ENCODE measurements at places on chromosomes 1 and 21.

DNA sequence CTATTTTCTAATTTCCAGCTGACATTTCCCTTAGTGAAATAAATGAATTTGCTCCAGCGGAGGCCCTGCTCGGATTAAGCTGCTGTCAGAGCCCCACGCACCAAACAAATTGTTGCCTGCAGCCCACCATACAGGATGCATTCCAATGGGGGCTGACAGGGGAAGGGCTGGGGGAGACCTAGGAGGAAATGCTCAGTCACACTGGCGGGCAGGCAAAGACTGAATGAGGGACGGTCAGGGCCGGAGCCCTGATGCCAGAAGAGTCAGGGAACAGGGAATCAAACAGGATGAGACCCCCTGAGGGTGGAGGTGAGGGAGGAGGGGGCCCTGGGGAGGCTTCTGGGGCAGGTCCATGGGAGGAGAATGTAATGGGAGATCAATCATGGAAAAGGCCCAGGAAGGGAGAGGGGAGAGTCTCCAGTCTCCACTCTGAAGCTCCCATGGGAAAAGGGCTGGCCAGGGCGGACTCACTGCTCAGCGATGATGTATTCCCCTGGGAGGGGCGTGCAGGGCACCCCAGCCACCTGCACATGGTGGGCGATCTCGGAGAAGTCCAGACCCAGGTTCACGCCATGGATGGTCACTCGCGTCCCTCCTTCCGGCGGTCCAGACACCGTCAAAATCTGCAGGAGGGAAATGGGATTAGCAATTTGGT lies 149.4 kb upstream of the CD34 start:
- no peak for DNase-seq

DNA sequence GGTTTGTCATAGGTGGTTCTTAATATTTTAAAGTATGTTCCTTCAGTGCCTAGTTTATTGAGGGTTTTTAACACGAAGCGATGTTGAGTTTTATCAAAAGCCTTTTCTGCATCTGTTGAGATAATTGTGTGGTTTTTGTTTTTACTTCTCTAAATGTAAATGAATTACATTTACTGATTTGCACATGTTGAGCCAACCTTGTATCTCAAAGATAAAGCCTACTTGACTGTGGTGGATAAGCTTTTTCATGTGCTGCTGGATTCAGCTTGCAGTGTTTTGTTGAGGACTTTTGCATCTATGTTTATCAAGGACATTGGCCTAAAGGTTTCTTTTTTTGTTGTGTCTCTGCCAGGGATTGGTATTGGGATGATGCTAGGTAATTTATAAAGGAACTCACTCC lies 142.5 kb downstream of the PRDM2 start:
- no peak for DNase-seq

DNA sequence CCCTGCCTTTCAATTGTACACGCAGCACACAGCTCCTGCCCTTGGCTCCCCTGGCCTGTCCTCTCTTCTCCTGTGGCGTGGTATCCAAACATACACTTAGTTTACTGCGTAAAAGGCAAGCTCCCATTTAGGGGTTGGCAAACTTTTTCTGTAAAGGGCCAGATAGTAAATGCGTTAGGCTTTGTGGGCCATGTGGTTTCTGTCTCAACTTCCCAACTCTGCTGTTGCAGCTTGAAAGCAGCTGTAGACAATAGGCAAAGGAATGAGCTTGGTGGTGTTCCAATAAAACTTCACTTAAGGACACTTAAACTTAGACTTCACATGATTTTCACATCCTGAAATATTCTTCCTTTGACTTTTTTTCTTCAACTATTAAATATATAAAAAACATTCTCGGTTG lies 63.3 kb downstream of the RHOU start:
- no peak for DNase-seq

GRCh38 chr1:245678860-245679411 lies 524.2 kb downstream of the KIF26B start:
- DNase-seq, result no peak

- no peak for DNase-seq
These were observed 3.7 kb downstream of the CAMTA1 start for GRCh38 chr1:6788946-6789345.

DNA sequence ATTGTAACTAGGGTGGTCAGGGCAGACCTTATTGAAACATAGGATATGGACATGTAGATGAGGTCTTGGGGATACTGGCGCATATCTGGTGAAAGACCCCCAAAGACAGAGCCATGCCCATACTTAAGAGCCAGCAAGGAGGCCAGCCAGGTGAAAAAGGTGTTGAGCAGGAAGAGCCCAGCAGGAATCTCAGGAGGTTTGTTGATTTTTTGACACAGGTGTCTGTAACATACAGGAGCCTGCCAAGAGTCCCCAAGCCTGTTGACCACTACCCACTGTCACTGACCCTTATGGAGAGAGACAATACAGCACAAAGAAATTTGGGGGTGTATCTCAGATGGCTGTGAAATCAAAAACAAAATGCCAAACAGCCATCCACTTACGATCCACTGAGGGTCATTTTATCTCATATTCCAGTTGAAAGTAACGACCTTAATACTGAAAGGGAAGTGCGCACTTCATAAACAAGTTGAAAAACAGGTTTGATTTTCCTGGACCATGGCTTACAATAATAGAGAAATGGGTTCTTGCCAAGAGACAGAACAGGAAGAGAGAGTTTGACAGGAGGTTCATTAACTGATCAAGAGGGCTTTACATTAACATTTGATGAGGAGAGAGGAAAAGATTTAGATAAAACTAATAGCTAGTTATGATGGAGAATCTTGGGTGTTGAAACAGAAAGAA lies 163.6 kb downstream of the GLUL start:
- DNase-seq, result no peak

DNA sequence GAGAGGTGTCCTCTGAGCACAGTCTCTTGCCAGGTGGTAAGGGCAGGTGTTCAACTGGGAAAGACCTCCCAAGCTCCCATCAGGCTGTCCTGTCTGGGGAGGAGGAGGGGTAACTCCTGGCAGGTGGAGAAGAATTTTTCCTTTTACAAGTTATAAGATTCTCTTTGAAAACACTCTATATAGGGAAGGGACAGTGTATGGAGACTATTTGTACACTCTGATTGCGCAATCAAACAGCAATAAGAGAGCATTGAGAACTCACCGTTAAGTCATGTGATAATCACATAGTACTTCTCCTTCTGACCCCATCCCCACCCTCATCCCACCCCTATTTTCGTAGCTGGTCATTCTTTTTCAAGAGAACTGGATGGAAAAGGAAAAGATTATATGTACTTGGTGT lies 179.3 kb upstream of the ZNF644 start:
- DNase-seq, result no peak

DNA sequence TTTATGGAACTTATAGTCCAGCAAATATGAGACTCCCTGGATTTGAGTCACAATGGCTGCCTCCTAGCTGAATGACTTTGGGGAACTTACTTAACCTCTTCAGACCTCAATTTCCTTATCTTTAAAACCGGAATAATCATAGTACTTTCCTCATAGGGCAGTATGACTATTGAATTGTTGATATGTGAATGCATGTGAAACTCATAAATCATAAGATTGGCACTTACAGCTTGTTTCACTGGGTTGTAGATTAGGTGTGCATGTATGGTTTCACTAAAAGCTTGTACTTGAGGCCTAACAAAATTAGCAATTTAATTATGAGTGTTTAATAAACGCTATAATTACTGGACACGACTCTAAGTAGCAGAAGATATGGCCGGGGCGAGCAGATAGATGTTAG lies 72.5 kb downstream of the ST6GALNAC5 start:
- DNase-seq, result no peak

GRCh38 chr1:211566431-211567025 lies 12.4 kb downstream of the SLC30A1 start:
- DNase-seq, result no peak

DNA sequence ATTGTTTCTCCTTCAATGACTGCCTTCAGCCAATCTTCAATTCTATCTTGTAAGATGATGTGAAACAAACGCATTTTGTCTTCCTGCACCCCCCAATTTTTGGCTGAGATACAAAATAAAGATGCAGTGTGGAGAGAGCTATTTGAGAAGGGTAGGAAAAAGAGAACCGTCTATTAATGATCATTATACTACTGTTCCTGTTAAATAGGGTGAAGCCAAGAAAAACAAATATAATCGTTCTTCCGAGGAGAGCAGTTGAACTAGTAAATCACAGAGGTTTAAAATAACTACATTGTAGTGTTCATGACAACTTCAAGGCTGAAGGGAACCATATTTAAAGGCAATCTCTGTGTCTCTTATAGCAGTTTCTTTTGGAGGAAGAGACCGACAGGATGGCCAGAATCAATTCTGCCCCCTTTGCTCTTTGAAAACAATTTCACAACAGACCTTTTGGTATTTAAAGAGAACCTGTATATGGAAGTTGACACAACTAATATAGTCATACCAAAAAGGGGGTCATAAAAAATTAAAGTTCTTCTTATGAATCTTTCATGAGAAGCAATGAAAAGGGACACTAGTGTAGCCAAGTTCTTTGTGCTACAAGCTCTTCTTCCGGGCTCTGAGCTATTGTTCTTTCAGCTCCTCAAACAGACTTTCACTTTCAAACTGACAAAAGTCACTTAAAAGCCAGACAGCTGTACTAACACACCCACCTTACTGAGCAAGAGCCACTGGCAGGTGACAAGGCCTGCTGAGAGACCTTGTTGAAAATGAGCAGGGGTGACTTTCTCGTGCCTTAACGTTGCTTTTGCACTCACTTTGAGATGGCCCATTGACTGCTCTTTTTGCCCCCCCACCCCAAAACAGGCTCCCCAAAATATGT lies 30.9 kb downstream of the PROX1 start:
- DNase-seq, result no peak

DNA sequence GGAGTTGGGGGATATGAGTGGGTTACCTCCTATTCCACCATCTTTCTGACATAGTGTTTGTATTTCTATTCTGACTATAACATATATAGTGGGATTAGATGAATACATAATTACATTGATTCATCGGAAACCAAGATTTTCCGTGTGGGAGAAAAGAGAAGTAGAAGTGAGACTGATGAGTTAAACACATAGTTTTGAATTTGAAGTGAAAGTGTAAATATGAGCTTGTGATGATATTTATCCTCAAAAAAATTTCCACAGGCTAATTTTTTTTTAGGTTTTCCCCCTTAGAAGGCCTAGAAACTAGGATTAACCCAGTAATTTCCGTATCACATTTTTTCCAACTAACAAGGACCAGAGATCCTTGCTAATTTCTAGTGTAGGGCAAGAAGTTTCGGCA lies 6.9 kb downstream of the CD1B start:
- no peak for DNase-seq

- no peak for DNase-seq
These were observed 73.6 kb downstream of the SKI start for GRCh38 chr1:2301607-2302291.

- DNase-seq, result no peak
These were observed 2.7 kb upstream of the YBX1 start for GRCh38 chr1:42679364-42679983.

- DNase-seq, result no peak
These were observed 973 bp downstream of the FMOD start for GRCh38 chr1:203349773-203350524.

- no peak for DNase-seq
These were observed 108.3 kb downstream of the KCND3 start for GRCh38 chr1:111880881-111881837.

Data from stimulated activated CD4-positive, alpha-beta T cell treated with anti-CD3 and anti-CD28 coated beads, Interleukin-2, amount 100 ng/mL, for 24 hours (primary cell).